ENCODE measurements at places on chromosomes 12 and 14.

DNA sequence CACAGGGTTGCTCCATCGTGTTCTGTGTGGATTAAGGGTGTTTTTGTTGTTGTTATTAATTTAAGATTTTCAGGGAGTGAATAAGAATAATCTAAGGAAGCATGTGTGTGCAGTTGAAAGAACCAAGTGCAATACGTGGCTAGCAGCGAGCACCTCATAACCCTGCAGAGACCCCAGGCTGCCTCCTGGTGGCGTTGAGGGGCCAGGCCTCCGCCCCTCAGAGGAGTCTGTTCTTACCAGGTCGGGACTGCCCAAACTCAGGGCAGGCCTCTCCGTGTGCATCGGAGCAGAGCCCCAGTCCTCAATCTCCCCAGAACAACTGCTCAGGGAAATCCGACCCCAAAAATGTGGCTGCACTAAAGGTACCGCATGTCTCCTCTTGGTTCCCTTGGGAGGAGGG, 36.8 kb downstream of the IL31 start:
- no peak for DNase-seq

- DNase-seq = no peak
These were observed 39.8 kb downstream of the PRIMA1 start for GRCh38 chr14:93748208-93749075.

GRCh38 chr12:49160399-49160798, 28.5 kb downstream of the TUBA1A start:
- DNase-seq = no peak

DNA sequence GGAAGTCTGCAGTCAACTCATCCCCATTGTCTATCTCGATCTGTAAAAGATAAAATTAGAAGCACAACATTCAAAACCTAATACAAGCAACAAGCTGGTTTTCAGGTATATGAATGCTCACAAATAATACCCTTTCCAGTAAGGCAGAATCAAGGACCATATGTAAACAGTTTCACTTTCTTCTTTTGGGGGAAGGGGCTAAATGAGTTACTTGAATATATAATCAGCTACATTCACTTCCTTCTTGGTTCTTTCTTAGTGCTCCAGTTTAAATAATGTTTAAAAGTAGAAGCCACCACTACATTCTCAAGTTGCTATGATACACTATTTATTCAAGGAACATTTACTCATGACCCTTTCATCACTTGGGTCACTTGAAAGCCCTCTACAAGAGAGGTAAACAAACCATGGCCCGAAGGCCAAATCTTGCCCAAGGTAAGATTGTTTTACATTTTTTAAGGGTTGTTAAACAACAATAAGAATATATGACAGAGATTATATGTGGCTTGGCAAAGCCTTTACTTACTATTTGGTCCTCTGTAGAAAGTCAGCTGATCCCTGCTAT, 10.3 kb downstream of the TWF1 start:
- no peak for DNase-seq

GRCh38 chr12:111870706-111871105, 28.7 kb downstream of the MAPKAPK5 start:
- DNase-seq = no peak

DNA sequence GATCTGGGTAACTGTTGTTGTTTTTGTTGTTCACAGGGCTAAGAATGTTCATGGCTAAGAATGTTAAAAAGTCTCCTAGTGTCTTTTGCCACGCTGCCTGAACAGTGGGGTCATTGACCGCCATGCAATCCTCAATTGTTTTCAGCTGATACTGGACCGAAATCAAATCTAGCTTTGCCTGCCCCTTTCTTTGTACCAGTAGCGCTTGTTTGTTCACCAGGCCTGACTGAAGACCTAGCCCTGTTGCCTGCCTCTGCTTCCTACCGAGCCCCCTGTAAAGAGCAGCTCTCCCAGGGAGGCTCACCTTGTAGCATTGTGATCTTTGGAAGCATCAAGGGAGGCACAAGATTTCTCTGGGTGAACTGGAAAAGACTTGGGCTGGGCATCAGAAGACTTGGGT, 6.7 kb downstream of the PSEN1 start:
- DNase-seq = no peak

DNA sequence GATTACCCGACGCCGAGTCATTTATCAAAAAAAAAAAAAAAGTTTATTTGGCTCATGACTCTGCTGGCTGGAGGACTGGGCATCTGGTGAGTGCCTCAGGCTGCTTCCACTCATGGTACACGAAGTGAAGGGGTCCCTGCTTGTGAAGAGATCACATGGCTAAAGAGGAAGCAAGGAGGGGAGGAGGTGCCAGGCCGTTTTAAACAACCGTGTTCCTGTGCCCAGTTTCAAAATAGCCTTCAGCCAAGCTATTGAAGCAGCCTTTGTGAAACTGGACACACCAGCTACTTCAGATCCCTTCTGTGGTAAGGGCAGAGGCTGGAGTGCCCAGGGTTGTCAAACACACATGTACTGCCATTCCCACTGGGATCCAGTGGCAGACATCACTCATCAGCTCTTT, 7.6 kb downstream of the POP5 start:
- no peak for DNase-seq

DNA sequence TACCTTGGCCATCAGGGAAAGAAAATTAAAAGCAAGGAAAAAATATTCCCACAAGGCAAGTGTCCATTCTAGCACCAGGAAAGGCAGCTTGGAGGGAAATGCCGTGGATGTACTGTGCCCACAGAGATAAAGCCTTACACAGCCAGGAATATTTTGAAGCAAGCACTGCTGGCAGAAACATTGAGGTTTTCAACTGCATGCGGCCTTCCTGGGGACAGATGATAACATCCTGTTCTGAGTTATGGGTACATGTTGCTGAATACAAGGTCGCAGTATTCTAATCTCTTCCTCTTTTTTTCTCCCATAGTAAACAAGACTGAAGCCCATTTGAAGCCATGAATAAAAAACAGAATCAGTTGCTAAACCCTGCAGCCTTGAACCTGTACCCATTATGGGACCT, 197.1 kb downstream of the BTG1 start:
- no peak for DNase-seq

DNA sequence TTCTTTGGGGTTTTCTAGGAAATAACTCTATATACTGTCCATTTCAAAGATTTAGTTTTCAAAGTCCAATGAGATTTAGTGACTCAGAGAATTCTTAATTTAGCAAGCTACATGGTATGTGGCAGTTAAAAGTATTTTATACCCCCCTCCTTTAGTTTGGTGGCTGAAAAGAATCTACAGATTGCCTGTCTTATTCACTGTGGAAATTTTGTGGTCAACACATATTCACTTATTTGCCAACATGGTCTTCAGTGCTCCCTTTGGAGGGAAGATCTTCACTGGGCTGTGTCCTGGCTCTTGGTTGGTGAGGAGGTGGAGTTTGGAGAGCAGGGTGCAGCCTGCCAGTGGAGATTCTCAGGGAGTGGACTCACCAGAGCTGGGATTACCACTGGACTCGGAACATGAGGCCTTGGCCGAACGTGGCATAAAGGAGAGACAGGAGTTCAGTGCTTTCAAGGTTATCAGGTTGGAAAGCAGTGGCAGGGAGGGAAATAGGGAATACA, 39.8 kb downstream of the SAMD4A start:
- DNase-seq = no peak

DNA sequence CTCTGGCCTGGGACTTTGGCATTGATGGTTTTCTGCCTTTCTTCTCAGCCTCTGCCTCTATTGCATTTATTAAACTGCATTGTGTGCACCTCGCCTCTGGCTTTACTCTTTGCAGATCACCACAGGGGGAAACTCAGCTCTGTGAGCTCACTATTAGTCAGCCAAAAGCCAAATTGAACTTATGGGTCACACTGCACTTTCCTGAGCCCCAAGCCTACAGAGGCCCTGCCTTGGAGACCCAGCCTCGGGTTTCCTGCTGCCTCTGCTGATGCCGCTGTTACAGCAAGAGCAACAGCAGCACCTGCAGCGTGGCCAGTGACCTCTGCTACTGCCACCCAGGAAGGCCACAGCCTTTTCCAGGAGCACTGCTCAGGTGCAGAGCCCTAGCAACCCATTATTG, 122.5 kb downstream of the DAD1 start:
- no peak for DNase-seq

GRCh38 chr12:95653771-95654546, 102.7 kb upstream of the USP44 start:
- no peak for DNase-seq

DNA sequence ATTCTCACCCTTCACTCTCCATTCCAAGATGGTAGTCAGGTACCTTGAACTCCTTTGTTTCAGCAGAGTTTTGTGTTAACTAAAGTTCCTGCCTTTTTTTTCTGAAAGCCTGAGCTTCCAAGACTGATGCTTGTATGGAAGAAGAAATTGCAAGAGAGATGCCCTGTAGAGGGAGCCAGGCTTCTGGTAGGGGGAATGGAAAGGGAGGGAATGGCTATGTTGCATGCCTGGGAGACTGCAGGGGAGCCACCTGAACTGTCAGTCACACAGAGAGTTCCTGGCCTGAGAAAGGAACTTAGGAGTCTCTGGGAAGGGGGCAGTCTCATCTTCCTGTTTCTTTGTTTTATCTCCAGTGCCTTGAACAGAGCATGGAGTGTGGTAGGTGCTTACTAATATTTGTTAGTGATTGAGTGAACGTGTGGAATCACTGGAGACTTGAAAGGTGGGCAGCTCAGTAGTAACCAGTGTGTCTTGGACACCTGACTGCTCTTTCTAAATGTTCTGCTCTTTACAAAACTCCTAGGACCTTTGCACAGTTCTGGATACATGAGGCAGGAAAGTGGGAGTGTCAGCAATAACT, 132.2 kb downstream of the ANO4 start:
- no peak for DNase-seq

- no peak for DNase-seq
These were observed 2.8 kb upstream of the KTN1 start for GRCh38 chr14:55577229-55577628.

Data from right forelimb (tissue), 1 donor.